ENCODE measurements at places on chromosomes 5 and 9.

DNA sequence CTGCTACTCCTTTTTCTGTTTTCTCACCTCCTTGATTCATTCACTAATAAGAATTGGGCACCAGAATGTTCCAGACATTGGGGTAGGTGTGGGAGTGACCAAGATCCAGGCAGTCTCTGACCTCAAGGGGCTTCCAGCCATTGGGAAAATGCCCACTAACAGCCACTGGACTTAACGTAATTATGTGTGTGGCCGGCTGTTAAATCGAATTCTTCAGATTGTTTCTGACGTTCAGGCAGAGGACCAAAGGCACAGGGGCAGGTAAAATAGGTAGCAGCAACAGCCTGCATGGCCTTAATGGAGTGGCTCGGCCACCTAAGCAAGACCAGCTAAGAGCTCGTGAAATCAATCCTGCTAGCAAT is 48.4 kb upstream of the CKMT2 start:
- no peak for DNase-seq

DNA sequence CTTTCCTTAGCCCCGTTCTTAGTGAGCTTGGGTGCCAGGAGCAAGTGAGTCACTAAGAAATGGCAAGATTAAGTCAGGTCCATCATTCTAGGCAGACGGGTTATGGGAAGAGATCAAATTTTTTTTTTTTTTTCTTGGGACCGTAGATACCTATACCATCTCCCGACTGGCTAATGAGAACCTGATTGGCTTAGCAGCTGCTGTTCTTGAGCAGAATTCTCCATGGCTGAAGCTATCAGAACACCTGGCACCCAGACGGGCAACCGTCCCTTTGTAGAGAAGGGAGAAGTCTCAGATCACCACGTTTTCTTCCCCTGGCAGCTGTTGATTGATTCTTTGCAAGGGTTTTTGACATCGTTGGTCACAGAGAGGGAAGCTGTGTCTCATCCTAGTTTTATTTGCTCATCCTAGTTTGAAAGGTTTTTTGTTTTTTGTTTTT is 78.6 kb downstream of the AOPEP start:
- DNase-seq: no peak

GRCh38 chr5:178438796-178439195 is 151.4 kb downstream of the COL23A1 start:
- no peak for DNase-seq

- DNase-seq: no peak
These were observed 837.2 kb downstream of the EFNA5 start for GRCh38 chr5:106833517-106833916.

GRCh38 chr9:129111528-129112151 is 425 bp downstream of the PTPA start:
- DNase-seq: peak; percentile 3

GRCh38 chr5:157582731-157583620 is 7.4 kb upstream of the ADAM19 start:
- DNase-seq: no peak

DNA sequence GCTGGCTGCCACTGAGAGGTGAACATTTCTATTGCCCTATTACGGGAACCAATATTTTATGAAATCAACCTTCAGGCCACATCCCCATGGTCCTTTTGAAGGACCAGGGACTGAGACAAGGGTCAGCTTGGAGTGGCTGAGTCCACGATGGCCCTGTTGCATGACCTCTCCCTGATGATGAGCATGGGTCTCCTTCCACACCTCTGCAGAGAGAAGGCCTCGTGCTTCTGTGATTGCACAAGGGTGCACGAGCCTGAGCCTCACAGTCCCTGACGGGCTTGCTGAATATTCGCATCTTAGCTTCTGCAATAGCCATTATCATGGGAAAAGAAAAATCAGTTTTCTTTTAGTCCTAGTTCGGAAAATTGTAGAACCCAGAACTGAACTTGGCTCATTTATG is 255.0 kb upstream of the IRX2 start:
- DNase-seq: no peak

GRCh38 chr9:84271531-84271900 is 69.0 kb downstream of the SLC28A3 start:
- DNase-seq: no peak

DNA sequence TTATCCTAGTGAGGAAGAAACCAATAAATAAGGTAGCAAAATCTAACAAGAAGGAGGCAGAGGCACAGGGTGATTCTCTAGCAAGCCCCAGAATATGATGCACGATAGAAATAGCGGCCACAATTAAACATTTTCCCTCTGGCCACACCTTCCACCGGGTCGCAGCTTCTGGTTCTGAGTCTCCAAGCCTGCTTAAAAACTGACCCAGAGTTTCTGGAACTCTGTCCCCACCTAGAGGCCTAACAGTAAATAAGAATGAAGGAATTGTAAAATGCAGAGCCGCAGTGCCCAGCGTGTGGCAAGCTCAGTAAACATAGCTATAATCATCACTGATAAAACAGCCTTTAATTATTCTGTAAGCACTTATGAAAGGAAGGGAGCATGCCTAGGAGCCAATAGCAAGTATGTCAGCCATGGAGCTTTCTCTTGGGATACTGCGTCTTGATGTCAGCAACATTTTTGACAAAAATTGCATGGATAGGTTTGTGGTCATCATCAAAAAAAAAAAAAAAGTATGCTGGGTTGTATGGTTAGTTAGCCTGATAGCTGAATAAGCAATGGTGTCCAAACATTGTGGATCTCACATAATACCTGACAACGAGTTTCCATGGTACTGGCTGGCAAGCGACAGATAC is 465.5 kb downstream of the DNAH5 start:
- no peak for DNase-seq

DNA sequence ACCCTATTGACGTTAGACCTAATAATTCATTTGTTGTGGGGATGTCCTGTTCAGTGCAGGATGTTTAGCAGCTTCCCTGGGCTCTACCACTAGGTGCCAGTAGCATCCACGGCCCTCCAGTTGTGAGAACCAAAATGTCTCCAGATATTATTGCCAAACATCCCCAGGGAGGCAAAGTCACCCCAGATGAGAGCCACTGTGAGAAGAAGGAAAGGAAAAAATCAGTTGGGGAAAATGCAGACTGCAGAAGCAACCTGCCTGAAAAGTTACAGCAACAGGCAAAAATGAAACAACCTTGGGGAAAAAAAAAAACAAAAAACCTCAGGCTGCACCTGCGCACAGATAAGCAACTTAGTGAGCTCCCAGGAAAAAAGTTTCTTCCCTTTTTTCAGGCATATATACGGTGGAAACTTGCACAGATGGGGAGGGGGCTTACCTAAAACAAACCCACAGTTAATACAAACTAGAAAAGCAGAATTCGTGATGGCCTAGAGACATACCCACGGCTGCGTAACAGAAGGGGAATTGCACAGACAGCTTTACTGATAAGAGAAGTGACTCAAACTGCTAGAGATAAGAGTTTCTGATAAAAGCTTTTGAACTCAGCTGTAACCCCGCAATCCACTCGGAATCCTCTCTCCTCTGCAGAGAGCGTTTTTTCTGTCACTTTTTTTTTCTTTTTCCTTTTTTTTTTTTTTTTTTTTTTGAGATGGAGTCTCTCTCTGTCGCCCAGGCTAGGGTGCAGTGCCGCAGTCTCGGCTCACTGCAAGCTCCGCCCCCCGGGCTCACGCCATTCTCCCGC is 29.8 kb upstream of the FBP1 start:
- DNase-seq: no peak

- DNase-seq: no peak
These were observed 33.4 kb downstream of the SEMA5A start for GRCh38 chr5:9512457-9512856.

DNA sequence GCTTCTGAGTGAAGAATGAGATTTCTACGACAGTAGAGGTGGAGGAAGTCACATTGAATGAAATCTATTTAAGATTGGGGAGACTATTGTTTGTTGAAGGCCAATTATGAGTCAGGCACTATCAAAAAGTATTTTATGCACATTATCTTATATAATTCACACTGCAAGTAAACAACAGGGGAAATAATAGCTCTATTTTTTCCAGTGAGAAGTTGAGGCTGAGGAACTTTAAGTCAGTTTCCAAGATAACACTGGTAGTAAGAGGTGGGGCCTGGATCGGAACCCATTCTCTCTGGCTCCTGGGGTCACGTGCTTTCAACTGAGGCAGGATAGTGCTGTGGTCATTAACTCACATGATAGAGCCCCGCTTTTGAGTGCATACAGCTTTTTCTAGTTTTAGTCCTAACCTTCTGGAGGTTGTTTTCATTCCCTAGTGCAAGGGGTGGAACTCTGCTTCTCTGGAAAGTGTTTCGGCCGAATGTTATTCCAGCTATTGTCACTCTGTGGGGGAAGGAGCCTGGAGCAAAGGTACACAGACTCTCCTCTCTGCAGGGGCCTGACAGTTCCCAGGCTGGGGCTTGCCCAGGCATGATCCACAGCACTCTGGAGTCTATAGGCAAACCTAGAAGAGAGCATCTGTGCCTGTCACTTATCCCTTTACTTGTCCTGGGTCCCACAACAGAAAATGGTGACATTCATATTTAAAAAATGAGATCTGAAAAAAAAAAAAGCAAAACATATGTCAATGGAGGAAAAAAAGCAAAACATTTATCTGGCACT is 352.4 kb upstream of the ACTBL2 start:
- DNase-seq: no peak

GRCh38 chr9:136018257-136019031 is 57.3 kb upstream of the UBAC1 start:
- no peak for DNase-seq

- no peak for DNase-seq
These were observed 238.9 kb downstream of the NR3C1 start for GRCh38 chr5:143164557-143164956.

DNA sequence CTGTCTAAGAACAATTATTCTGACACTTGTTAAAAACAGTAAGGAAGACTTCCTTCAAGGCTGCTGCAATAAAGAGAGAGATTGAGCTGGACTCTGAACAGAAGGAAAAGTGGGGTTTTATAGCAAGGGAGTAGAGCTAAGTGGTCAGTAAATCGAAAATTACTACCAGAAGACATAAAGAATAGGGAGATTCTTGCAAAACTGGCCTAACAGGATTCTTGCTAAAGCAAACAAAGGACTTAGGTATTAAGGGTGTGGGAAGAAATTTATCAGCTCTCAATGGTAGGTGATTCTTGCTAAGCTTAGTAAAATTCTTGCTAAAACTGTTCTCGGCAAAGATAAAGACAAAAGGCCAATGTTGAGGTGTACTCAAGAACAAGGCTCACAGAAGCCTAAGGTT is 300.5 kb downstream of the SLCO4C1 start:
- no peak for DNase-seq

DNA sequence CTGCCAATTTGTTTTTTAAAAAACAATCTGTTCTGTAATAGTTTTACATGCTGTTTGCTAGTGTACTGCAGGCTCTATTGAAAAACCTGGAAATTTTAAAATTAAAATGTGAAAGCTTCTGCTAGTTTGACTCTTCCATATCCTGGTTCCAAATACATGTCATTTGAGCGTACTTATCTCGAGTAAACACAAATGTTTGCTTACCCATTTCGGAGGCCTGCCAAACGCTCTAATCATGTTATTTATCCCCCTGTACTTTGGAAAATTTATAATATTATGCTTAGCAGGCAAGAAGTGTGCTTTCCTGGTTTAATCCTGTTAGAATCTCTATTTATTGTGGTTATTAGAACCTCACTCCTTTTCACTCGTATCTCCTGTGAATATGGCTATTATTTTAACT is 476.8 kb upstream of the CYLC2 start:
- DNase-seq: no peak

Measured in bone marrow (tissue), 2 donors.